ENCODE measurements at places on chromosomes 4 and X.
A peak's percentile ranks its signal among the peaks of the same experiment; 100 is the strongest.

- ATAC-seq, result no peak
Observed at GRCh38 chrX:18542905-18543304, 117.5 kb downstream of the CDKL5 start.

DNA sequence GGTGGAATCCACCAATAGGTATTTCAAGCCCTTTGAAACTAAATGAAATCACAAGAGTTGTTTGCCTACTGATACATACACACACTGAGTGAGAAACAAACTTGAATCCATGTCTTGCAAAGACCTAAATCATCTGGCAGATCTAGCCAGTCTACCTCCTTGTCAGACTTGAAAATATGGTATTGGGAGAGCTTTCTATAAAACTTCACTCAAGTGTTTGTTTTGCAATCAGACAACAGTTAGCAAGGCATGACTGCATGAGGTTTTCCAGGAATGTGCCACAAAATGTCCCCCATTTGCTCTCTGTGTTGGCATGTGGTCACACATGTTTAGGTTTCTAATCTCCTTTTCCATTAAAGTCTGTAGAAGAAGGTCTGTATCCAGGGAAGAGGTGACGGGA lies 52.4 kb downstream of the MAP3K15 start:
- ATAC-seq, result no peak

- ATAC-seq, result no peak
Observed at GRCh38 chrX:45428831-45429230, 228.2 kb upstream of the DIPK2B start.

GRCh38 chrX:19715711-19716638 lies 171.4 kb downstream of the SH3KBP1 start:
- ATAC-seq, result no peak

DNA sequence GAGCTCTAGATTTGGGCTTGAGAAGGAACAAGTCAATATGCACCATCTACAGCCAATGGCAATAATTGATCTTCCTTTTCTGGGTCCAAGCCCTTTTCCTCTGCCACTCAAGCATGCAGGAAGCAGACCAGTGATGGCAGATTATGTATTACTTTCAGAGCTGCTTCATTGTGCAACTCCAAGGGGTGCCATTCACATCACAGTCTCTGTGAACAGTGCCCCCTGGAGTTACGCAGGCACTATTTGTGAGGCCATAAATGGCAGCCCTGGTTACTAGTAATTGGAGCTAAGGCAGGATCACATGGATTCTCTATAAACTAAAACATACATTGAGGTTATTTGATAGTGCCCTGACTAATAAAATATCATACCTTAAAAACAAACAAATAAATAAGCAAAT lies 313.4 kb upstream of the SLC7A11 start:
- peak; percentile 62 for ATAC-seq

DNA sequence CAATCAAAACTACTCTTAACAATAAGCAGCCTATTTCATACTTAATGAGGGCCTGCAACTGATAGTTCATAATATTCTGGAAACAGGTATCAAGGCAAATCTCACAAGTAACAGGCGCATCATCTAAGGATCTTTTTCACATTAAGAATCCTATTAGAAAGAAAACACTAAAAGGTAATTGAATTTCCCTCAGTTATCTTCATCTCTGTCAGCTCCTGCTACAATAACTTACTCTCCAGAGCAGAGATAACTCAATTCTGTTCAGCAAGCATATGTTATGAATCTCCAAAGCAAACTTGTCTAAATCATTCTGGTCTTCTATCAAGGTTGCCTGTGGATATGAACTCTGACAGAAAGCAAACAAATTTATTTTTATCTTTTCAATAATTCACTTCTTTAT lies 126.1 kb downstream of the MAB21L2 start:
- ATAC-seq, result peak; percentile 83

- no peak for ATAC-seq
Observed at GRCh38 chr4:10066670-10067651, 45.7 kb upstream of the SLC2A9 start.

DNA sequence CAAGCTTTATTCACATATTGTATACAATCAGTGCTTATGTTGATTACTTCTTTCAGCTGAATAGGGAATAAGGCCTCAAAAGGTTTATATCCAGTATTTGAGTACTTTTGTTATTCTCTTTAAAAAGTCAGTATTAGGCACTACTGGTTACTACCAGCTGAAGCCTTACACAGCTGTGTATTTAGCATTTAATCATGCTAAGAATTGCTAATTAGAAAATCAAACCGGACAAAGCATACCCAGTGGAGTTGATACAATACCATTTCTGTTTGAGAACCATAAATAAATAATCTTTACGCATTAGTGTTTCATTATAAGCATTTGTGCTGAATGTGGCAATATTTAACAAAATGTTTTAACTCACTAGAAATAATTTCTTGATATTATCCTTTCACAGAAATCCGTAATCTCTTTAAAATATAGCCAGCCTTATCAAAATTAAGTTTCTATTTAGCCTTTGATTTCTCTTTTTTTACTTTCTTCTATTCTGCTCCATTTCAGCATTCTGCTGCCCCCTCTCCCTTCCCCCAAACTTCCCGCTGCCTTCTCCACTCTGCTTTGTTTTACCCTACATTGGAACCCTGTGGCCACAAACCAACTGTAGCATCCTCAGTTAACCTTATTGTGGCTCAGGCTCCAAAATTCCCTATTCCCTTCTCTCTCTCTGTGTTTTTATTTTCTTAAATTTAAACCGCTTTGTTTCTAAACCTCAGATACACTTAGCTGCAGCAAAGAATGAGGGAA lies 37.8 kb downstream of the UGT8 start:
- ATAC-seq, result no peak

DNA sequence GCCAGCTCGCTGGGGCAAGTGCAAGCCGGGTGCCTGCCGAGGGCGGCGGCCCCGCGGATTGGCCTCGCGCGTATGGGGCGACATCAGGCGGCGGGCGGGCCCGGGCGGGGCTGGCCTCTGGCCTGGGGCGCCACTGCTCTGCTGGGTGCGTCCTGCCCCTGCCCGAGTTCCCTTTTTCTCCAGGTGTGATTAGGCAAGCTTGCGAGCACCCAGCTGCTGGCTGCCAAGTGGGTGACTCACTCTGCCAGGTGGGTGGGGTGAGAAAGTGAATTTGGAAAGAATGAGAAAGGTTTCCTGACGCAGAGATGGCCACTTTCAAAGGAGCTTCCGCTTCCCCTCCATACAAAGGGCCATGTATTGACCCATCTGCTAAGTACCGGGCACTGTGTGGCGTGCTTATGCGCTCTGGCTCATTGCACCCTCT lies 32.5 kb downstream of the FGFBP1 start:
- no peak for ATAC-seq

DNA sequence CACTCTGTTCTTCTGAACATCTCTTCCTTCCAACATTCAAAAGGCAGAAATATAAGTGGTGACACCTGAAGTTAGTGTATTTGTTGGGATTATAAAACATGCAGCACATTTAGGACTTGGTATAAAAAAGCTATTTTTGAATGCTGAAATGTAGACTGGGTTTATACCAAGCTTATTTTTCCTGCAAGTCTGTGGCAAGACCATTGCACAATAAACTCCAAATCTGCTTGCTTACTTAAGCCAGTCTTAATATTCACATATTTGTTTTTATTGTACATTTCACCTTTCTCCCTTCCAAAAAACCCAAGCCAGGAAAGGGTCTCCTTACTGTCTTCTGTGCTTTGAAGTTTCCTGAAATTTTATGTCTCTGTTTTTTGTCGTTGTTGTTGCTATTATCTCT lies 63.7 kb downstream of the FHIP1A start:
- no peak for ATAC-seq

- ATAC-seq, result no peak
Observed at GRCh38 chr4:155954118-155954685, 536 bp upstream of the CTSO start.

GRCh38 chr4:99986792-99987191 lies 36.7 kb upstream of the H2AZ1 start:
- no peak for ATAC-seq

DNA sequence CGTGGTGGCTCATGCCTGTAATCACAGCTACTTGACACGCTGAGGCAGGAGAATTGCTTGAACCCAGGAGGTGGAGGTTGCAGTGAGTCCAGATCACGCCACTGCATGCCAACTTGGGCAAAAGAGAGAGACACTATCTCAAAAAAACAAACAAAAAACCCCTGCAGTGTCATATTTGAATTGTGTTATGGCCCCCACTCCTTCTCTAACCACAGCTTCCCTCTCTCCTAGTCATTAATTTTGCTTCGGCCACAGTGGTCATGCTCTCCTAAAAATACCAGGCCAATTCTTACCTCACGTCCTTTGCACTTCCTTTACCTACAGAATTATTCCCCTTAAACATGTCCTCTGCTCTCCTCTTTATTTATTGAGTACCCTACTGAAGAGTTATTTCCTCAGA lies 206.1 kb downstream of the PPP3CA start:
- no peak for ATAC-seq

GRCh38 chr4:138259824-138260223 lies 17.7 kb upstream of the SLC7A11 start:
- ATAC-seq, result peak; percentile 28

- peak; percentile 69 for ATAC-seq
Observed at GRCh38 chr4:141909541-141909940, 273.2 kb downstream of the IL15 start.

DNA sequence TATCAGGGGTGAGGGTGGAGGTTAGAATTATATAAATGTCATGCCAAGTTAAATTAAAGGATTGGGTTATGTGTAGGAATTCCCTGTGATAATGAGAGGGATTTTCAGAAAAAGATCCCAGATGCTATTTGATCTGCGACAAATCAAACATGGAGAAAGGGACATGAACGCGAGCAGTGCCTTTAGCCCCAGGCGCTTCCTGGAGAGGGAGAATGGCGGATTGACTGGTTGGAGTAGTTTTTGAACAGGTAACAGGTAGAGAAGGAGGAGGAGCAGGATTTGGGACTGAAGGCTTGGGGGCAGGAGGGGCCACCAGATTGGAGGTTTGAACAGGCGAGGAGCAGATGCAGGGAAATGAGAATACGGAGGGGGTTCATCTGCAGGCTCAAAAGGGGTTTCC lies 67.1 kb downstream of the LRP2BP start:
- no peak for ATAC-seq

DNA sequence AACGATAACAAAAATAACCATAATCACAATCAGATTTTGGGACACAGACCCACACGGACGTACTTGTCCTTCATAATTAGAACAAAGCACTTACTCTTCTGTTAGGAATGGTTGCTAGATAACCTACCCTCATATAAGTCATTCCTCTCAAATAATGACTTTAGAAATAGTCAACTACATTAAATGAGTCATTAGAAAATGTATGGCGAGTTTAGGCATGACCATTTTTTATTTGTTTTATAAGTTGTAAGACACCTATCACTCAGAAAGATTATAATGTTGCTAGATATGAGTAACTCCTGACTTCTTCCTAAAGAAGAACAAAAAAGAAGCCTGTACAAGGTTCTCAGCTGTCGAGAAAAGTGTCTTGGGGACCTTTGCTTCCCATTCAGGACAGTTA lies 1637.5 kb upstream of the PCDH7 start:
- ATAC-seq, result no peak

DNA sequence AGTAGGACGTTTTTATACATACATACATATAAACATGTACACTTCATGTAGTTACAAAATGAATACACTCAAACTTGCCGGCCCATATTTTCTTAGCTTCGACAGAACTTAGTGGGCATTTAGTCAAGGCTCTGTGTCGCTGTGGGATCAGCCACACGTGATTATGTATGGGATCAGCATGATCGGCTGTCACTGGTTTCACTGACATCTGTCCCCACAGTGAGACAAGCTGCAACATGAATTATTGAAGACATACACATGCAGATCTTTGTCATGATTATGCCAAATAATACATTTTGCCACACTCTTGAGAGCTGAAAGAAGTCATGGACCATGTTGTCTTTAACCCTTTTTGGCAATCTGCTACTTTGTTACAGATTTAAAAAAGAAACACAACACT lies 38.2 kb upstream of the NAA11 start:
- ATAC-seq, result no peak

DNA sequence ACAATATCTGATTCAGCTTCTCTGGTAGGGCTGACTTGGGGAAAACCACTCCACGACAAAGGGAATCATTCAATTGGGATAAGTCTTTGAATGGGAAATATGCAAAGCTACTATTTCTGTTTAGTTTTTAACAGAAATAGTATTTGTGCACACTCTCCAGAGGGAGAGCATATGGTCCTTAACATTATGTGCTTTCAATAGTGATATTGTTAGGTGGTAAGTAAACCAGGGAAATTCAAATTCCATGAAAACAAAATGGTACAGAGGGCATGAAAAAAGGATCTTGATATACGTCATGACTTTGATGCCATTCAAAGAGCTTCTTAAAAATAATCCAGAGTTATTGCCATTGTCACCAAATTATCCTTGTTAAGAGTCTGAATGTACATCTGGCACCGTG lies 47.1 kb upstream of the CITED1 start:
- no peak for ATAC-seq

- ATAC-seq, result no peak
Observed at GRCh38 chrX:45935408-45935807, 609.8 kb downstream of the ZNF674 start.

DNA sequence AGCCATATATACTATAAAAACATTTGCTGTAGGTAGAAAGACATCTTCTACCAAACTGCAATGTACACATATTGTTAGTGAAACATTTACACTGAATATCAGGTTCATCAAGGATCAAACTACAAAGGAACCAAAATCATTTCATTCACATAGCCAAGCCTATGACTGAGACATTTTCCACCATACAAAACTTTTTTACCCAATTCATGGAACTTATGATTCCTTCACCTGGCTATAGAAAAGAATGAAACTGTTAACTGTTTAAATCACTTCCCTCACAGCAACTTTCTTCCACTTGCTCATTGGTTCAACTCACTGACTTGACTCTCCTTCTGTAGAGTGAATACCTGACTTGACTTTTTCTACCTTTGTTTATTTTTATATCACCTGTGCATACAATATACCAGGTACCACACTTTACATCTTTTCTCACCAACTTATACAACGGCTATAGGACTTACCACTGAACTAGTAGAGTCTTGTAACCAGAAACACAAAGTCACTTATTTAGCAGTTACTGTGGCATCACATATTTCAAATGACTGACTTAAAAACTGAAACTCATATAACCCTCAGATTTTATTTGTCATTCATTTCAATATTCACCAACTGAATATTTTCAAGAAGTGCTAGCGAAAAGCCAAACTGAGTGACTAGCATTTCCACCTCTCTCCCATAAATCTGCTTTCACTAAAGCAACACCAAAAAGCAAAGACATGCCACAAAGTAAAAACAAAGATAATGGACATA lies 30.9 kb downstream of the CAMK2D start:
- ATAC-seq, result no peak

GRCh38 chr4:147994076-147994475 lies 262.2 kb downstream of the ARHGAP10 start:
- ATAC-seq, result no peak

Measured in SK-N-SH treated with all-trans-retinoic acid at 6 μM for 48 hours (cell line).